ENCODE measurements at places on chromosomes 2 and 18.

DNA sequence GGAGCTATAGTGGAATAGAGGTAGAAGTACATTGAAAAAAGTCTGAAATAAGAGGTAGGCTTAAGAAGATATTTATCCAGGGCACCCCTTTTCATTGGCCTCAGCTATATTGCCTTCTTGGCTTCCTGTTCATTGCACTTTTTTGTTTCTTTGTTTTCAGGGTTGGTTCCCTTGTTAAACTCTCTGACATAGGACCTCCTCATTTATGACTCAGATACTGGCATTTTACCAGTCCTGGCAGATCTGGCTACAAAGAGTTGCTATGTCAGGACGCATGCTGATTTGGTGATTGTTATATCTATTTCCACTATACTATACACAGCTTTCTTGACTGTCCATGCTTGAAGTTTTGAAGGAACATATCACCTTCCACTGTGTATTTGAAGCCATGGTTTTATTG is 60.0 kb downstream of the GCA start:
- DNase-seq: peak; percentile 44

DNA sequence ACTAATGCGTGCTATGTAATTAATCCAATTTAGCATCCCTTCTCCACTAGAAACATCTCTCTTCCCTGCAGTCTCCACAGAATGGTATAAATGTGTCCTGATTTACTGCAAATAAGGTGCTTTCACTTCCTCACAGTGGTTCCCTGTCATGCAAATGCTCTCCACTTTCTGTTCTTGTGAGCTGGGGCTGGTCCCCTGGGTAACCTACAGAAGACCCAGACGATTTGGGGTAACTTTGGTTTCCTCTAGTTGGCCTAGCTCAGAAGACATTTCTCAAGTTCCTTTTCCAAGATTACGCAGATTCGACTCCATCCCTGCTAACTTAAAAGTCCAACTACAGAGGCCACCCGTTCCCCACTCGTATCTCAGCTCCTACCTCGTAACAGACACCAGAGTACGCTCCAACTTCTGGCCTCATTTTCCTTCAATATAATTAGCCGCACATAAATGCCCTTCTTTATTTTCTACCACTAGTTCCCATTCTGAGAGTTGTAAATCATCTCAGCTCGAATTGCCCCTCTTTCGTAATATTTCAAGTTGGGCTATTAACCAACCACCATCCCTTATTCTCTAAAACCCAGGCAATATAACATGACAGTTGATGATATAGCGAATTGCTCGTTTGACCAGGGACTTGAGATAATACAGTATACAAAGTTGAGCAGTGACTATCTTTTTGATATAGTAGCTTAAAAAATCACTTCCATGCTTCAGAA is 28.8 kb upstream of the NEDD4L start:
- DNase-seq: no peak

DNA sequence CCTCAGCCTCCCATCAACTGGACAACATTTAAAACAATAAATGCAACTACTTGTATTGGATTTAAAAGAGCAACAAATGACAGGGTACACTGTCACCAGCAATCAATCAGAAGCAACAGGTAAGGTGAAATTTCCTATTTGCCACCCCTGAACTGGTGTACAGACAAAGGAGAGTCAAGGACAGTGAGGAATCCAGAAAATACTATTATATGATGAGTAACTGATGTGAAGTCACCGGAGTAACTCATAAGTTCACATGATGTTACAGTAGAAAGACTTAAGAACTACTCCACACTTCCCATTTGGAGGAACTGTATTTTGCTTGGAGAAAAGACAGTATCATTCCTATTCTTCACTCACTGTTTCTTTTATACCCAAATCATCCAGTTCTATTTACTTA is 4.1 kb upstream of the STAT1 start:
- DNase-seq: no peak

GRCh38 chr2:121791290-121791689 is 35.8 kb downstream of the TSN start:
- no peak for DNase-seq

- peak; percentile 41 for DNase-seq
Measured at GRCh38 chr2:212727751-212728150, 189.1 kb upstream of the ERBB4 start.

DNA sequence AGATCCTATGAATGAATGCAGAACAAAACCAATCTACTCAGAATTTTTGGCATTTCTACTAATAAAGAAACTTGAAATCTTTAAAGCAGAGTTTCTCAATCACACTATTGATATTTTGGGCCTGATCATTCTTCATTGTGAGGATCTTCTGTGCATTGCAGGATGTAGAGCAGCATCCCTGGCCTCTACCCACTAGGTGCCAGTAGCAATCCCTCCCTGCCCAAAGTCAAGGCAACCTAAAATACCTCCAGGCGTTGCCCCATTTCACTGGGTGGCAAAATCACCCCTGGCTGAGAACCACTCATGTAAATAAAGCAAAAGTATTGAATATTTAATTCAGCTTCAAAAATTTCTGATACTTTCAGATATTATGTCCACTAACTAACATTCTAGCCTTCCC is 213.0 kb downstream of the SP3 start:
- peak; percentile 8 for DNase-seq

DNA sequence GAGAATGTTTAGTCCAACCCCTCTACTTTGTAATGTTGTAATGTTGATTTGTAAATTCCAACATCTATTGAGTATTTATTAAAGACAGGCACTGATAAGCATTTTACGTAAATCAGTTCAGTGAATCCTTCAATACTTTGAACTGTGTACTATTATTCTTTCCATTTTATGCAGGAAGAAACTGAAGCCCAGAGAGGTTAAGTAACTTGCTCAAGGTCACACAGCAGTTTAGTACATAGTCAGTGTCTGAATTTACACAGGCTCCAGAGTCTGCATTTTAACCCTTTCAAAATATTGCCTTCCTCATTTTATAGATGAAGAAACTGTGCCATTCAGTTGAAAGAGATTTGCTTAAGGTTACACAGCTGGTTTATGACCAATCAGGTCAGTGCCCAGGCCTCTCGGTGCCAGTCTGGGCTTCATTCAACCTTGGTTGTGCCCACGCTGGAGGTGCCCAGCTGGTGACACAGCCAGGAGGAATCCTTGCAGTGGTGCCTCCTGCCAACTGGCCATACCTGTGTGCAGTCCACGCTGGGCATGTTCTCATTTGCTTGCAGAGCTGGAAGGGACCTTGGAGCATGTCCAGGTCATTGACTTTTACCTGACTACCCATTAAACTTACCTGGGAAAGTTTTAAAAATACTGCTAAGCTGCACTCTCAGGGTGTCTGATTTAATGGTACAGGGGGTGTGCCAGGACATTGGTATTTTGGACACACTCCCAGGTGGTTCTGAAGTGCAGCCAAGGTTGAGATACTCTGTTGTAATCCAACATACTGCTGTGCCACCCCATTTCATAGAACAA is 74.3 kb upstream of the CYRIA start:
- DNase-seq: no peak

DNA sequence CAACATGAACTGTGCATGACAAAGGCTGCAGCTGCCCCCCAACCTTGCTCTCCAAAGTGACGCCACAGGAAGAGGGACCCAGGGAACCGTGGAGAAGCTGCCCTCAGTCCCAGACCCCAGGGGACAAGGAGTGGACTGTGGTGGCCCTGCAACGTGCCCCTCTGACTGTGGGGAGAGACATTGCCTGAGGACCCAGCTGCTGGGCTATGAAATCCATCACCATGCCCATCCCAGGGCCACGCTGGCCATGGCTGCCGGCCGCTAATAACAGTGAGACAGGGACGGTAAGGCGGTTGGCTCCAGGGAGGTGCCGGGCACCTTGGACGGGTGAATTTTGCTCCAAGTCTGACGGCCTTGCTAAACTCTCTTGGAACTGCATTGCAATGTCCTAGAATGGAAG is 211.3 kb upstream of the HDAC4 start:
- no peak for DNase-seq

- DNase-seq: no peak
Measured at GRCh38 chr18:13407484-13407883, 188.9 kb downstream of the LDLRAD4 start.

DNA sequence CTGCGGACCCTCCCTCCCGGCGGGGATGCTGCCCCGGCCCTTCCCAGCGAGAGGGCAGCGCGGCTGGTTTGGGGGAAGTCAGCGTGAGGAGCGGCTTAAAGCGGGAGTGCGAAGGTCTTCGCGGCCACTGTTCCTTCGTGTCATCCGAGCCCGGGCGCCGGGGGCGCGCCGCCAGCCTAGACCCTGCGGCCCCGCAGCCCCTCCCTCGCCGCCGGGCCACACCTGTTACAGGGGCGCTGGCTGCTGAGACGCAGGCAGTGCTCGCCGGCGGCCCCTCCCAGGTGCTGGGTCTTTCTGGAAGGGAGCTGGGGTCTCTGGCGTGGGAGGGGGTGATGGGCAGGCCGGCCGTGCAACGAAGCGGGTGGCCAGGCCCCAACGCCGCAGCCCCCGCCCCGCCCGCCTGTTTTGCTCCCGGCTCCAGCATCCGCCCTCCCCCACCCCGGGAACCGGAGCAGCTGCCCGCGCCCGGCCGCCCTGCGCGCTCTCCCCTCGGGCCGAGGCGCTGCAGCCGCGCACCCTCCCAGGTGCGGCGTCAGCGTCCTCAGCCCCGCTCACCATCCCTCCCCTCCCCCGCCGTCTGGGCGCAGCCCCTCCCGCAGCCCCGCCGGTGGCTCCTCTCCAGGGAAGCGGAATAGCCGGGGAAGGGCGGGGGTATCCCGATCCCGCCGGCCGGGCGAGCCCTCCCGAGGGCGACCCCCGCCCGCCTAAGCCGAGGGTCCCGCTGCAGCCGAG is 727 bp downstream of the KIF1A start:
- no peak for DNase-seq

DNA sequence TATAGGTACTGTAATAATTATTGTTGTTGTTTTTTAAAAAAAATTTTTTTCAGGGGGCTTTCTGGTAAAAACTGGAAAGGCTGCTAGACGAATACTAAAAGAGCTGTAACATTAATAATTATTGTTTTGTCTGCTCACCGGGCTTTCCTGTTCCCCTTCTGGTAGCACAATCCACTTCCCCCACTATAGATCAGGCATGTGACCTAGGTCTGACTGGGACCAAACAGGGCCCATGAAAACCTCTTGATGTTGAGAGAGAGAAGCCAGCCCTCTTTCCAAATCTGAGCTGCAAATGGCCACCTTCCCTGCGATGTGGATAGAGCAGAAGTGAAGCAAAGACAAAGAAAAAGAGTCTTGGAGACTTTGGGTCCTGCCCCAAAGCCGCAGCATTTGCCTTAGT is 23.4 kb downstream of the SH2D6 start:
- DNase-seq: no peak

All from iris pigment epithelial cell (primary cell).